KG1 (cell line): ENCODE measurements at places on chromosomes 12 and 14.

- no peak for DNase-seq
These were observed 39.4 kb downstream of the RHOJ start for GRCh38 chr14:63243646-63244045.

DNA sequence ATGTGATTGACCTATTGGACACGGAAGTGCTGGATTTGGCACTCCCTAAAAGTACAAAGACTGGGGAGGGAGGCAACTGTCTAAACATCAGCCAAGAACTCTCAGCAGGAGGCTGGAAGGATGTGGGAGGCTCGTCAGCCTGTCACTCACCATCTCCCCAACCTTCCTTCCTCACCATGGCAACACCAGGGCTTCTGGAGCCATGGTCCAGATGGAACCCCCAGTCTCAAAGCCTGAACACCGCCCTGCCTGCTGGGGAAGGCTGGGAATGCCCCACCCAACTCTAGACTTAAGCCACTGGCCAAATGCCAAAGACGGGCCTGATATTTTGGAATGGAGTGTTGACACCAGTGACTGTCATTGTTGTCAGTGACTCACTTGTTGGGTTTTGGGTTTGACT lies 55.3 kb downstream of the GALNT16 start:
- DNase-seq, result no peak

DNA sequence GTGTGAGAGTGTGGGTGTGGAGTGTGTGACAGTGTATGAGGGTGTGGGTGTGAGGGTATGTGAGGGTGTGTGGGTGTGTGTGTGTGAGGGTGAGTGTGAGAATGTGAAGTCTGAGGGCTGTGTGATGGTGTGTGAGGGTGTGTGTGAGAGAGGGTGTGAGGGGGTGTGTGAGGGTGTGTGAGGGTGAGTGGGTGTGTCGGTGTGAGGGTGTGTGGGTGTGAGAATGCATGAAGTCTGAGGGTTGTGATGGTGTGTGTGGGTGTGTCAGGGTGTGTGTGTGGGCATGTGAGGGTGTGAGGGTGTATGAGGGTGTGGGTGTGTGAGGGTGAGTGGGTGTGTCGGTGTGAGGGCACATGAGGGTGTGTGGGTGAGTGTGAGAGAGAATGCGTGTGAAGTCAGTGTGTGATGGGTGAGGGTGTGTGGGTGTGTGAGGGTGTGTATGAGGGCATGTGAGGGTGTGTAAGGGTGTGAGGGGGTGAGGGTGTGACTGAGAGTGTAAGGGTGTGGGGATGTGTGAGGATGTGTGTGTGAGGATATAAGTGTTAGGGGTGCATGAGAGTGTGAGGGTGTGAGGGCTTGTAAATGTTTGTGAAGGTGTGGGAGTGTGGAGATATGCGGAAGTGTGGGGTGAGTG lies 36.4 kb downstream of the TMEM121 start:
- DNase-seq, result no peak

DNA sequence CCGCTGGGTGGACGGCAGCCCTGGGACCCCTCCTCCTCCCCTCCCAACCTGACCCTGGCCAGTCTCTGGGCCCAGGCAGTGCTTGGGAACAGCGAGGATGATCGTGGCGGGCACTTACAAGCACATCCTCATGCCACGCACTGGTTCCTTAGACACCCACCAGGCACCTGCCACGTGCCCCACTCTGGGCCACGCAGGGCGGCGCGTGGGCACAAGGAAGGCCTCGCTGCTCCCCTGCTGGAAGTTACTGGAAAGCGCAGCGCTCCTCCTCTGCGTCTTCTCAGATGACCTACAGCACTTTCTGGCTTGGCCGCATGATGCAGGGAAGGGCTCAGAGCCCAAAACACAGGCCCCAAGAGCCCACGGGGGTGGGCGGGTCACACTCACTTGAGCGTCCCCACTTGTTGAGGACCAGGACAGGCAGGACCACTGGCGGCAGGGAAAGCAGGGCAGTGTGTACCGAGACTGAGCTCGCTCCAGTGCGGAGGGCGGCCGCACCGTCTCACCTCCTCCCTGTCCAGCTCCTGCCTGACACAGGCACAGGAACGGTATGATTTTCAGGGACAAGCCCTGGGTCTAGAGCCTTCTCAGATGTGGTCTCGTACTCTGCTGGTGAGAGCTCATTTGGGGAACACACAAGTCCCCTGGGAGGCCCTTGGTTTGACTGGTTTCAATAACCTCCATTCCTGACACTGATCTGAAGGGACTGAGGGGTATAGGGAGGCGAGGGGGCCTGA lies 128.3 kb upstream of the EVL start:
- DNase-seq, result no peak

DNA sequence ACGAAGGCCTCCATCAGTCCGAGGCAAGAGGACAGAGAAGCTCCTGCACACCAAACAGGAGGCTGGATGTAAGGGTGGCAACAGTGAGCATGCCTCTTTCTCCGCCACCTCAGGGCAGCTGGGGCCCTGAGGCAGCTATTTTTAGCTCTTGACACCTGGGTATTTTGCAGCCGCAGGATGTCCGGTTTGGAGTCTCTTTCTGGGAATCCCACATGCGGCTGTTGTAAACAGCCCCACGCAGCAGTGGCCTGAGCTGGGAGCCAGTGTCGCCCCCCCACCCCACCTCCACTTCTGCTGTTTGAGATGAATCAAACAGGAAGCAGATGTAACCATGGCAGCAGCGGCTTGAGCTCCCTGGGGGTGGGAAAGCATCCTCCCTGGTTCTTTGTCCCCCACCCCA lies 11.7 kb downstream of the HDAC7 start:
- DNase-seq, result peak; percentile 59

- no peak for DNase-seq
These were observed 45.0 kb upstream of the AMN1 start for GRCh38 chr12:31773867-31774266.

- no peak for DNase-seq
These were observed 11.5 kb upstream of the KANSL2 start for GRCh38 chr12:48693572-48693971.

DNA sequence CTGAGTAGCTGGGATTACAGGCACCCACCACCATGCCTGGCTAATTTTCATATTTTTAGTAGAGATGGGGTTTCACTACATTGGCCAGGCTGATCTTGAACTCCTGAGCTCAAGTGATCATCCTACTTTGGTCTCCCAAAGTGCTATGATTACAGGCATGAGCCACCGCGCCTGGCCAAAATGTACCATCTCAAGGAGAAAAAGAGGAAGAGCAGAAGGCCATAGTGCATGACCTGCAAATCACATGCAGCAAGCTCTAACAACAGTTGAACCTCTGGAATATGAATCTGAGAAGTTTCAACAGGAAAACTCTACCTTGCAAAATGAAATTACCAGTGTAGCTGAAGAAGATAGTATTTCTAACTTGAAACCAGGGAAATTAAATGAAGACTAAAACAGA lies 17.1 kb upstream of the SERPINA1 start:
- DNase-seq, result no peak
